ENCODE measurements at places on chromosomes 7 and 10.
A peak's percentile ranks its signal among the peaks of the same experiment; 100 is the strongest.

DNA sequence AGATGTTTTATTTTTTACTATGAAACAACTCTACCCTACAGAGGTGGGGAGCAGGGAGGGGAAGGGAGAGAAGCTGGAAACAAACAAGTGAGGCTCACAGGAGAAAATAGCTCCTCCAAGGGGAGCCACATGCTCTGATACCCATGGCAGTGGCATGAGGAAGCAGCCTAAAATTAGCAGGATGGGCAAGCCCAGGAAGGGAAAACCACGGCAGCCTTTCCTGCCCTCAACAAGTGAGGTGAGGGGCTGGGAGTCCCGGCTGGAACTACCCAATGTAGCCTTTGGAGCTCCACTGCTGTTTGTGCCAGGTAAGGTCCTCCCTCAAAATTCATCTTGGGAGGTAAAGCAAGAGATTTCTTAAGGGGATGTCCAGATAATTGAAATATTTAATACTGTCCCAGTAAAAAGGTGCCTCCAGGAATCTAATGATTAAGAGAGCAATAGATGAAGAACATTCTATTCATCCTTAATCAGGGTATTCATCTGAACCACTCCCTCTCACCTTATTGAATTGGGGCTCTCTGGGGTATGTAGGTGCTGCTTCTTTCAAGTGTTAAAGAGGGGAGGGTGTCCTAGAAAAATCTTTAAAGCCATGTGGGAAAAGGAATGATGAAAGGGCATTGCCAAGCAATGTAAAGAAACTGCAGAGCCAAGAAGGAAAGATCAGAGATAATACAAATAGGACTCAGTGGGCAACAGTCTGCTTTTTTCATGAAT lies 12.8 kb upstream of the HERC4 start:
- peak; percentile 54 for DNase-seq

DNA sequence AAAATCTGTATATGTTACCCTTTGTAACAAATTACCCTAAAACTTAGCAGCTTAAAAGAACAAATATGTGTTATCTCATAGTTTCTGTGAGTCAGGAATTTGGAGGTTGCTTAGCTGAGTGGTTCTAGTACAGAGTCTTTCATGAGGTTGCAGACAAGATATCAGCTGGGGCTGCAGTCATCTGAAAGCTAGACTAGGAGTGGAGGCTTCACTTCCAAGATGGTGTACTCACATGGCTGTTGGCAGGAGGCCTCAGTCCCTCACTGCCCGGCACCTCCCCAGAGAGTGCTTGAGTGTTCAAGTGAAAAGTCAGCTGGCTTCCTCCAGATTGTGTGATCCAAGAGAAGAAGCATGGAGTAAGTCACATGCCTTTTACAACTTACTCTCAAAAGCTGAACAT lies 16.9 kb upstream of the GGCT start:
- DNase-seq, result peak; percentile 27

DNA sequence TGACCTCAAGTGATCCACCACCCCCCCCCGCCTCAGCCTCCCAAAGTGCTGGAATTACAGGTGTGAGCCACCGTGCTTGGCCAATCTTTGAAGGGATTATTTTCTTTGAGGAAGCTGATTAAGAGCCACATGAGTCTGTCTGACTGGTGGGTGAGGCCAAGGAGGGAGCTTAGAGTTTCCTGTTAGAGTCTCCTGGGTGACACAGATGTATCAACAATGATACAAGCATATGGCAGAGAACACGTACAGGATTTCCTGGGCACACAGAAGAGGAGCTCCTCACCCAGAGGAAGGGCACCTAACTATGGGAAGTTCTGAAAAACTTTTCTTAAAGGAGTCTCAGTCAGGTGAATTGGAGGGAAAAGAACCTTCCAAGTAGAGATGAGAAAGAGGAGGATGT lies 69.4 kb downstream of the GOLGA7B start:
- DNase-seq, result no peak

DNA sequence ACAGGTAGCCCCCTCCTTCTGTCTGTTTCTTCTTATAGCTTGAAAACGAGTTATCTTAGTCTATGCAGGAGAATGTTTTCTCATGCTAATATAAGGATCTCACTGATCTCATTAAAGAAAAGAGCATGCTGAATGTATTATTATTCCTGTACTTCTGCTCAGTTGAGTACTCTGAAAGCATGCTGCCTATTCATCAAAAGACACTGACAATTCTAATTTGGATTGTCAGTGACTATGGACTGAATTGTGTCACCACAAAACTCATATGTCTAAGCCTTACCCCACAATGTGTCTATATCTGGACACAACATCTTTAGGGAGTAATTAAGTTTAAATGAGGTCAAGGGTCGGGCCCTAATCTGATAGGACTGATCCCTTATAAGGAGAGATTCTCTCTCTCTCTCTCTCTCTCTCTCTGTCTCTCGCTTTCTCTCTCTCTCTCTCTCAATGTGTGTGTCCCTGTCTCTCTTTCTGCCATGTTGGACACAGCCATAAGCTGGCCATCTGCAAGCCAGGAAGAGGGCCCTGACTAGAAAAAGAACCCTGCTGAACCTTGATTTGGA lies 98.4 kb downstream of the GNAT3 start:
- no peak for DNase-seq

All from EH (cell line).